ENCODE measurements at places on chromosomes 11 and 22. TPM values are rescaled to one million over a fixed set of nuclear protein-coding genes. Genes with fewer than 3 reads are reported as not detected.

DNA sequence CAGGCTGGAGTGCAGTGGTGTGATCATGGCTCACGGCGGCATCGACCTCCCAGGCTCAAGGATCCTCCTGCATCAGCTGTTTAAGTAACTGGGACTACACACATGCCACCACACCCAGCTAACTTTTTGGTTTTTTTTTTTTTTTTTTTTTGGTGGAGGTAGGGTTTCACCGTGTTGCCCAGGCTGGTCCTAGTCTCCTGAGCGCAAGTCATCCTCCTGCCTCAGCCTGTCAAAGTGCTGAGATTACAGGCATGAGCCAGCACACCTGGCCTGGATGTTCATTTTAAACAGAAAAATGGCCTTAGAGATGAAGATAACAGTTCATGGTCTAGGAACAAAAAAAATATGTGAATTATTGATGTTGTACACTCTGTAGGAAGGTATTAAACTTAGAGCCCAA lies 13.6 kb upstream of the SLC25A18 start:
- no peak overlapping the region for H3K27ac ChIP-seq
- H3K4me3 ChIP-seq: no peak overlapping the region

- H3K27me3 ChIP-seq: no peaks in the 10 kb centered on the region
- no peak overlapping the region for H3K4me3 ChIP-seq
- H3K27ac ChIP-seq: peak overlapping the region; percentile 87
- H3K4me1 ChIP-seq: peaks cover 26% of the 10 kb centered on the region
- peaks cover 23% of the 10 kb centered on the region for H3K36me3 ChIP-seq
Measured at GRCh38 chr11:35305670-35306382, 113.5 kb downstream of the SLC1A2 start.

DNA sequence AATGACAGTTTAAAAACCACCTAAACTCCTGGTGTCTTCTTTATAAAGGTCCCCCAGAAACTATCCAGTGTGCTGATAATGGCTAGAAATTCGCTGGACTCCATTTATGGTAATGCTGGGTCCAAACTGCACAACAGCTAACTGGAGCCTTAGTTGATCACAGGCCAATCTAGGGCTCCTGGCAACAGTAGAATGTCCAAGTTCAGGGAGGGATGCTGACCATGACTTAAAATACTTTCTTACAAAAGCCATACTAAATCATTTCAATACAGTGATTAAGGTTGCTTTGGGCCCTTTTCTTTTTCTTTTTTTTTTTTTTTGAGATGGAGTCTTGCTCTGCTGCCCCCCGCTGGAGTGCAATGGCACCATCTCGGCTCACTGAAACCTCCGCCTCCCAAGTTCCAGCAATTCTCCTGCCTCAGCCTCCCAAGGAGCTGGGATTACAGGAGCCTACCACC lies 14.5 kb upstream of the GAB2 start:
- no peaks in the 10 kb centered on the region for H3K27me3 ChIP-seq
- H3K4me3 ChIP-seq: no peak overlapping the region
- no peak for DNase-seq
- H3K27ac ChIP-seq: no peak overlapping the region
- no peaks in the 10 kb centered on the region for H3K4me1 ChIP-seq

DNA sequence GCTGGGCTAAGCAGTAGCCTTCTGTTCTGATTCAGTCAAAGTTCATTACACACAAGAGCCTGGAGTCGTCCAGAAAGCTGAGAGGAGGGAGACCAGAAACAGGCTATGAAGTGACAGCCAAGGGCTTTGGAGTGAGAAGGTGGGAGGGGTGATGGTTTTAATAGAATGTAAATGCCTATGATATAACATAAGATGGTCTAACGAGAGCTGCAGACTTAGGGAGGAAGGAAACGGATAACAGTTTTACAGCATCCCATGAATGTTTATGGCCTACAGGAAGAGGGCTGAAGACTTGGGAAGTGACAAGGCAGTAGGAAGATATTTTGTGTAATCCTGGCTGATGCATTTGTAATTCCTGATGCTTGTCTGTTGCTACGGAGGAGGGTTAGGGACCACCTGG lies 62.0 kb downstream of the DHCR7 start:
- H3K36me3 ChIP-seq: no peaks in the 10 kb centered on the region
- H3K4me3 ChIP-seq: no peak overlapping the region
- peaks cover 3% of the 10 kb centered on the region for H3K27me3 ChIP-seq
- DNase-seq: no peak

- H3K4me1 ChIP-seq: no peaks in the 10 kb centered on the region
- no peak overlapping the region for H3K27ac ChIP-seq
- no peaks in the 10 kb centered on the region for H3K27me3 ChIP-seq
Measured at GRCh38 chr11:94245121-94245520, 59.3 kb upstream of the IZUMO1R start.

GRCh38 chr11:65695459-65696241 lies 16.4 kb upstream of the KAT5 start:
- H3K27ac ChIP-seq: no peak overlapping the region
- H3K27me3 ChIP-seq: peaks cover 2% of the 10 kb centered on the region

DNA sequence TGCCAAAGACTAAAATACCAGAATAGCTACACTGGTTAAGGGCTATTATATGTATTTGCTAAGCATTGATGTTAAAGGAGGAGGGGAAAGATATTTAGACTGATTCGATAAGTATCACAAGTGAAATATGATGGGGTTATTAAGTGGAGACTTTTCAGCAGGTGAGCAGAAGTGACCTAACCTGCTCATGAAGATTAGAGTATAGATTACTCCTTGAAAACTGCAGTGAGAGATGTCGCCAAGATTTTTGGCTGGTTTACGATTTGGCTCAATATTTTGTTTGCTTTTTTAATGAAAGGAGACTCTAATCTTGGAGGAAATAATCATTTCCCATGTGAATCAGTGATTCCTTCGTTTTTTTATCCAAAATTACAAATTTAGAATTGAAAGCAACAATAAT lies 1279.5 kb upstream of the TENM4 start:
- no peaks in the 10 kb centered on the region for H3K36me3 ChIP-seq
- H3K27ac ChIP-seq: no peak overlapping the region
- H3K4me1 ChIP-seq: no peaks in the 10 kb centered on the region
- no peak for DNase-seq
- H3K27me3 ChIP-seq: no peaks in the 10 kb centered on the region

GRCh38 chr11:66604155-66604554 lies 11.2 kb downstream of the CCS start:
- H3K4me1 ChIP-seq: peaks cover 23% of the 10 kb centered on the region
- no peak for DNase-seq
- no peaks in the 10 kb centered on the region for H3K27me3 ChIP-seq
- H3K36me3 ChIP-seq: peaks cover 37% of the 10 kb centered on the region
- no peak overlapping the region for H3K27ac ChIP-seq

DNA sequence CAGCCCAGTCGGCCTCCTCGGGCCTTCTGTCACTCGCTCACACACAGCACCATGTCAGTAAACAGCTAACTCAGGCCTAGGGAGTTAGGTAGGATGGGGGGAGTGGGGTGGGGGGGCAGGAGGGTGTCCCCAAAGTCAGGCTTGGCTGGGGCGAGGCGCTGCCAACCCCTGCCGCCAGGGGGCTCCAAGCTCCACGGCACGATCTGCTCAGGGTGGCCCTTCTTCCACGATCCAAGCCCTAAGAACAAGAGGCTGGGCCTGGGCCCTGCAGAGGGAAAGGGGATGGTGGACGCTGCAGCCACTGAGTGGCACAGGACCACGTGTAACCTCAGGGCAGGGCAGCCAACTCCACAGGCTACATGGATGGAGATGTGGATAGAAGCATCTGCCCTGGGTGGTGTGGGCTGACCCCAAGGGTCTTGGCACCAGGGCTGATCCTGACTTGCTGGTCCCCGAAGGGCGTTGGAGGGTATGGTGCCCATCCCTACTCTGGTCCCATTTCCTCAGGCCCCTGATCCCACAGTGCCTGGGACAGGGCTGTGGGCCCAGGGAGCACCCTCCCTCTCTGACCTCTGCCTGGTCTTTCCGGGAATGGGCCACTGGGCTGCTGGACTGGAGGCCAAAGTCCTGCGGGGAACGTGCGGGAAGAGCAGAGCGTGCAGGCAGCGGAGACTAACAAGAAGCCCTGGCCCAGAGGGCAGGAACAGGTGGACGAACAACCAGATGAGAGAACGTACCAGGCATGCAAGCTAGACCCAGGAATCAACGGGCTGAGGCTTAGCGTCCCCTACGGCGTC lies 29.1 kb upstream of the TXNRD2 start:
- peak; percentile 53 for DNase-seq
- no peaks in the 10 kb centered on the region for H3K27me3 ChIP-seq
- peak overlapping the region; percentile 22 for H3K4me3 ChIP-seq

- H3K4me3 ChIP-seq: no peak overlapping the region
- no peak overlapping the region for H3K27ac ChIP-seq
- H3K27me3 ChIP-seq: no peaks in the 10 kb centered on the region
- no peaks in the 10 kb centered on the region for H3K36me3 ChIP-seq
- H3K4me1 ChIP-seq: no peaks in the 10 kb centered on the region
Measured at GRCh38 chr11:104583857-104584256, 314.4 kb downstream of the CASP12 start.

- H3K4me3 ChIP-seq: no peak overlapping the region
- peaks cover 48% of the 10 kb centered on the region for H3K4me1 ChIP-seq
- 0 out of 3 replicates have a peak, but pooled peaks cover 3% of the 10 kb centered on the region for H3K36me3 ChIP-seq
- DNase-seq: no peak
Measured at GRCh38 chr11:64186492-64187165, 658 bp downstream of the STIP1 start.

DNA sequence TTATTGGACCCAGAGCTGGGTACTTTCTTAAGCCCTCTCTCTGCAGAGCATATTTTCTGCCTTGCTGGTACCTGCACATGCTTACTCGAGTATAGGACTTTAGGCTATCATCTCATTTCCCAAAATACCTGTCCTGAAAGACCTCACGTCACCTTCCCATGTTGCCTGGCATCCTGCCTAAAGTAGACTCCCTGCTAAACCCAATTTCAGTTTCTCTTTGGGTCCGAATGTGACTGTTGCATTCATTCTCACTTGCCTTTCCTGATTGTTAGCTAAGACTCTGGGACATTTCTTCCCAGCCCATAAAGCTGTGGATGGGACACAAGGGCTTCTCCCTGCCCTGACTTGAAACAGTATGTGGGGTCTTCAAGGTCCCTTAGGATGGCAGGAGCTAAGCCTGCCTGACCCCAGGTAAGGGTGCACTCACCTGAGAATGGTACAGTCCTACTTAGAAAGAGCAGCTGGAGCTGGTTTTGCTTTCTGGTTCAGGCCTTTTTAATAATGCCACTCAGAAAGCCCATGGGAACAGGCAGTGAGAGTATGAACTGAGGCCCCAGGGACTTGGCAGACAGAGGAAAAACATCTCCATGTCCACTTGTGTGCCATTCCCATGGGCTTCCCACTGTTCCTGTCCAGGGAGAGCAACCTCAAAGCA lies 12.9 kb downstream of the OR51E2 start:
- no peak overlapping the region for H3K4me3 ChIP-seq
- DNase-seq: no peak
- H3K27ac ChIP-seq: no peak overlapping the region
- no peaks in the 10 kb centered on the region for H3K4me1 ChIP-seq
- no peaks in the 10 kb centered on the region for H3K36me3 ChIP-seq
- H3K27me3 ChIP-seq: no peaks in the 10 kb centered on the region

DNA sequence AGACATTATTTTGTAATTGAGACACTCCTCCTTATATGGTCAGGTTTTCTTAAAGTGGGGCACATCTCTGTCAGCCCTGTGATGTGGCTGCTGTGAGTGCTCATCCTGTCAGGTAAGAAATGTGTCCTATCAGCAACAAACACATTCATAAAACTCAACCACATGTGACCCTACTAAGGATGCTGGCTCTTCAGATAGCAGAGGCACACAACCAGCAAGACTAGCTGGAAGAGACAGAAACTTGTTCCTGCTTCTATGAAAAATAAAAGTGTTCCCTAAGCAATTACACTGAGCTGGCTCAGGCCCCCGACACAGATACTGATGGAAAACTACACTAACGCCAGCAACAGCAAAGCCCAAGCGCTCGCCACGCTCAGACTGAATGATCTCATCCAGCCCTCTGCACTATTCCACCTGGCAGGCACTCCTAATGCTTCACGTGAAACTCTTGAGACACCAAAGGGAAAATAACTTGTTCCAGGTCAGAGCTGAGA lies 49.8 kb upstream of the CYP2D6 start:
- H3K27me3 ChIP-seq: no peaks in the 10 kb centered on the region
- no peak overlapping the region for H3K4me3 ChIP-seq
- no peaks in the 10 kb centered on the region for H3K36me3 ChIP-seq
- H3K4me1 ChIP-seq: peaks cover 44% of the 10 kb centered on the region
- DNase-seq: no peak

GRCh38 chr11:126843096-126843495 lies 157.5 kb downstream of the KIRREL3 start:
- DNase-seq: no peak
- peaks cover 10% of the 10 kb centered on the region for H3K27me3 ChIP-seq
- H3K4me1 ChIP-seq: no peaks in the 10 kb centered on the region
- no peak overlapping the region for H3K4me3 ChIP-seq

- no peak overlapping the region for H3K27ac ChIP-seq
- no peaks in the 10 kb centered on the region for H3K36me3 ChIP-seq
- no peak overlapping the region for H3K4me3 ChIP-seq
- H3K27me3 ChIP-seq: peaks cover 7% of the 10 kb centered on the region
- DNase-seq: no peak
Measured at GRCh38 chr11:115151010-115151409, 353.2 kb downstream of the CADM1 start.

GRCh38 chr22:28116219-28116673 lies 197.2 kb upstream of the PITPNB start:
- no peak overlapping the region for H3K4me3 ChIP-seq
- H3K4me1 ChIP-seq: no peaks in the 10 kb centered on the region
- DNase-seq: no peak
- no peaks in the 10 kb centered on the region for H3K36me3 ChIP-seq
- H3K27me3 ChIP-seq: no peaks in the 10 kb centered on the region
- H3K27ac ChIP-seq: no peak overlapping the region

- H3K36me3 ChIP-seq: no peaks in the 10 kb centered on the region
- H3K4me3 ChIP-seq: no peak overlapping the region
- H3K27ac ChIP-seq: no peak overlapping the region
- no peaks in the 10 kb centered on the region for H3K4me1 ChIP-seq
- DNase-seq: no peak
Measured at GRCh38 chr22:34934261-34934660, 131.7 kb upstream of the ISX start.

DNA sequence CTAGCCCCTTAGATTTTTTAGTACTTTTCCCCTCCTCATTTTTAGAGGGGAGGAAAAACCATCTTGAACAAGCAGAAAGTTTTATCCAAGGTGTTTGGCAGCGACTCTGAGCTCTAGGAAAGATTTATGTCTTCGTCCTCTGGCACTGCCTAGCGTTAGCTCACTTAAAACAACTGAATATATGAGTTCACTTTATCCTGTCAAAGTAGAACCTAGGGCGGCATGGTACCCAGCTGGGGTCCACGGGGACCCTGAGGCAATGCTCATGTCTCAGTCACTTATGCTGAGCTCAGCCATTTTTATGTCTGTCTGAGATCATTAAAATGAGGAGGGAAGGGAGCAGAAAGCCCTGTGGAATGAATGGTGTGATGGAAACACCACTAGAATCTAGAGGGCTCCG lies 14.2 kb upstream of the VSIG10L2 start:
- H3K27me3 ChIP-seq: no peaks in the 10 kb centered on the region
- H3K4me1 ChIP-seq: peaks cover 28% of the 10 kb centered on the region
- H3K4me3 ChIP-seq: no peak overlapping the region
- no peak overlapping the region for H3K27ac ChIP-seq
- DNase-seq: no peak

Gene SCARF2
- 1.4 TPM for total RNA-seq

Gene ACAT1
- total RNA-seq: 181 TPM

Gene ZNF214
- total RNA-seq: 1.9 TPM

Gene RPS13
- total RNA-seq: 1,735 TPM
